ENCODE measurements at places on chromosomes 3 and 15.

DNA sequence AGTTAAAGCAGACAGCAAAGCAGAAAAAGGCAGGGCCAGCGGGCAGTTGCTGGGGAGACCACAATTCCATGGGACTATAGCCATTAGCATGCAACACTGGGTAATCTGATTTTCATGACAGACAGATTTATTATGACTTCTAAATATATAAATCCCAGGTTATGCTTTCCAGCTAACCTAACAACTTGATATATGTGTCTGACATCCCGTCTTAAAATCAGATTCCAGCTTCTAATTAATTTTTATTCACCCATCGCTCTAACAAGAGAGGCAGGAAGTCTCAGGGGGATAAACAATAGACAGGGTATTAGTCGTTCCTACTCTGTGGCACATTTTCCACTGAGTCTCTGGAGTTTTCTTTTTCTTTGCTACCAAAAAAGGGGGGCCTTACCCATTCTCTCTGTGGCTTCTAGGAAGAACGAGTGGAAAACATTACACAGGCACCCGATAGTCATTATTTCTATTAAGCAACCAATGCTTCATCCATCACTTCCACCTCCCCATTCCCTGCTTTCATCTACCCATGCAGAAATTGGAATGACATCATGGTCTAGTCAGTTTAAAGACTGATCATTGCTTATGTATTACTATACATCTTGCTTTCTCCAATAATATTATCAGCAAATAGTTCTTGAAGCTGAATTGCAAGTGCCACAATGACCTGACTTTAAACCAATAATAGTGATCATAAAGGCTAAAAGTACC lies 173.1 kb downstream of the FHIT start:
- DNase-seq: no peak

- DNase-seq: no peak
These were observed 362.2 kb downstream of the RBMS3 start for GRCh38 chr3:29643034-29643425.

DNA sequence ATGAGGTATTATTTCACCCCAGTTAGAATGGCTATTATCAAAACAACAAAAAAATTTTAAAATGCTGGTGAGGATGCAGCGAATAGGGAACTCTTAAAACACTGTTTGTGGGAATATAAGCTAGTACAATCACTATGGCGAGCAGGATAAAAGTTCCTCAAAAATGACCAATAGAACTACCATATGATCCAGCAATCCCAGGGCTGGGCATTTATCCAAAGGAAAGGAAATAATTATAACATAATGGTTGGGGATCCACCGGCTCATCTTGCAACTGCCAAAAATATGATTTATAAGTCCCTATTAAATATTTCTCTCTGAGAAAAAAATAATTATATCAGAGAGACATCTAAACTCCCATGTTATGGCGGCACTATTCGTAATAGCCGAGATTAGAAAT lies 127.6 kb upstream of the MME start:
- DNase-seq: no peak

GRCh38 chr3:32305361-32305876 lies 66.9 kb downstream of the CMTM8 start:
- no peak for DNase-seq

DNA sequence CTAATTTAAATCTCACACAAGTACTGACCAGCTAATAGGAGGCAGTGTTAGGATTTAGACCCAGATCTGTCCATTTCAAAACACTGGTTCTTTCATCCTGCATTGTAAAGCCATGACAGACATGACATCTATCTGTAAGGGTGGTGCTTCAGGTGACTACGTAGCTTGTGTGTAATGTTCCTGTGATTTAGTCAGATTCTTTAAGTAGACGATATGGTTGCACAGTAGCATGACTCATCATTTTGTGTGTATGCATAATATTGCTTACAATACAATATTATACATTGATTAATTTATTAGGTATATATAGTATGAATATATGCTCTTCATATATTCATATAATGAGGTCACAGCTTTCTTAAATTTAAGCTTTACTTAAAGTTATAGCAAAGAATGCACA lies 628.5 kb downstream of the GRM7 start:
- DNase-seq: no peak

DNA sequence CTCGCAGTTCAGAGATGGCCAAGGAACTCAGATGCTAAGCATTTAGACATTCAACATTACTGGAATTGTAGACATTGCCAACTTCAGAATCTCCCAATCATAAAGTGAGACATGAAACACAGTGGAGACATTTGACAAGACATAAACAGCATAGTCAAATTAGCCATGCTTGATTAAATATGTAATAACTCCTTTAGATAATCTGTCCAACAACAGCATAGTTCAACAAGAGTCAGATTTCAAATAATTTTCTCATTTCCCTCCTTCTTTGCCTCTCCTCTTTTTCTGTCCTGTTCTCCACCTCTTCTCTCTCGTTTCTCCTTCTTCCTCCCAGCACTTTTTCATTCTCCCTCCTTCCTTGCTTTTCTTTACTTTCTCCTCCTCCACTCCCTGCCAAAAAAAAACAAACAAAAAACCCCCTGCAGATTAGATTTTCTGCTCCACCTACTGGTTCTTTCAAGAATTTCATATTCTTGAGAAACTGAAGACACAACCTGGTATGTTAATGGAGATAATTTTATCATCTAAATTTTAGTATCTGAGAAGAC lies 20.2 kb downstream of the CPOX start:
- DNase-seq: no peak

Data from 8988T (cell line).